Skeletal muscle cell (primary cell): ENCODE measurements at places on chromosomes 16 and 17.

GRCh38 chr16:55035029-55035428 is 104.4 kb downstream of the IRX5 start:
- no peak for DNase-seq

DNA sequence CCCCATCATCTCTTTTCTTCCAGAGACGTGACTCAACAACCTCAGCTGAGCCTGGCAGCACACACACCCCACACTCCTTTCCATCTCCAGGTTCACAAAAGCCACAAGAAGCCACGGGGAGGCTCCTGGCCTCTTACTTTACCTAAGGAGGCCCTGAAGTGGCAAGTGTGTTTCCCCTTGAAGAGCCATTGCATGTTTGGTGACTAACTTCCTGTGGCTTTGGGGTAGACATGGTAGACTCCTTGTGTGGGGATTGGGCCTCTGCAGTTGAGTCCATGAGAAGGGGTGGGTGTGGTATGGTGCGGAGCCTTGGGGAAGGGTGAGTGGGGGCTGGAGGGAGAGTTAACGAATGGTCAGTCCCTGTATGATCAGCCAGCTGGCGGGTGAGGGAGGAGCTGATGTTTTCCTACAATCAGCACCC is 24.2 kb downstream of the SAP30BP start:
- no peak for DNase-seq

DNA sequence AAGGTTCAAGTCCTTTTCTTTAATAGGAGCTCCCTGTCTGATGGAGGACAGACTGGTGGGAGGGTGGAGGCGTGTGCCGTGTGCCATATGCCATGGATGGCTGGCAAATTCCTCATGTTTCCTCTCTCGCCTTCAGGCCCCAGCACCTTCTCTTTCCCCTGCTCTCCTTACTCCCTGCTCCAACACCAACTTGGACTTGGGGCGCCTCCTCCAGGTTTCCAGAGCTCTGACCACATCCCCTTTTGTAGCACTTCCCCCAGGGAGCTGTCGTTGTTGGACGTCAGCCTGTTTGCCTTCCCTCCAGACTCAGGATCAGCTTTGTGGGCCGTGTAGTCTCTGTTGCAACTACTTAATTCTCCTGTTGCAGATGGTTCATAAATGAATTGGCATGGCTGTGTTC is 30.7 kb downstream of the TMC7 start:
- DNase-seq, result no peak

- DNase-seq, result no peak
Measured at GRCh38 chr17:51188271-51188833, 22.1 kb downstream of the NME2 start.

DNA sequence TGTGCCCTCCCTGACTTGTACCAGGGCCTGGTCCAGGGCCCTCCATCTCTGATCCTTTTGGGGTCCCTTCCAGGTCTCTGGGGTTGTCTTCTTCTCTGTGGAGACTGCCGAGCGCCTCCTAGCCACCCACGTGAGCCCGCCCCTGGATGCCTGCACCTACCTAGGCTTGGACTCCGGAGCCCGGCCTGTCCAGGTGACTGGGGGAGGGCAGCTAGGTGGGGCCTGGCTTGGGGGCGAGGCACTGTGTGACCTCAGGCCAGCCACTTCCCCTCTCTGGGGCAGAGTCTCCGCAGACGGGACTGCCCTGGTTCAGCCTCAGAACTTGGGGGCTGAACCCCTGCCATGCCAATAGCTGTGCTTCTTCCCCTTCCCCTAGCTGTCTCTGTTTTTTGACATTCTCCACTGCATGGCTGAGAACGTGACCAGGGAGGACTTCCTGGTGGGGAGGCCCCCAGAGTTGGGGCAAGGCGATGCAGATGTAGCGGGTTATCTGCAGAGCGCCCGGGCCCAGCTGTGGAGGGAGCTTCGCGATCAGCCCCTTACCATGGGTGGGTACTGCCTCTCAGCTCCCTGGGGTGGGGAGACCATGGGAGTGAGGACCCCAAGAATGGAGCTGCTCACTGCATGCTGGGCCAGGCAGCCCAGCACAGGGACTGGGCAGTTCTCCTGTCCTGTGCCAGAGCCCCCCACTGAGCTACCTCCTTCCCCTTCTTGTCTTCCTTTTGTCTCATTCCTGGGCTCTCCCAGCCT is 14.6 kb downstream of the FCSK start:
- DNase-seq, result no peak

DNA sequence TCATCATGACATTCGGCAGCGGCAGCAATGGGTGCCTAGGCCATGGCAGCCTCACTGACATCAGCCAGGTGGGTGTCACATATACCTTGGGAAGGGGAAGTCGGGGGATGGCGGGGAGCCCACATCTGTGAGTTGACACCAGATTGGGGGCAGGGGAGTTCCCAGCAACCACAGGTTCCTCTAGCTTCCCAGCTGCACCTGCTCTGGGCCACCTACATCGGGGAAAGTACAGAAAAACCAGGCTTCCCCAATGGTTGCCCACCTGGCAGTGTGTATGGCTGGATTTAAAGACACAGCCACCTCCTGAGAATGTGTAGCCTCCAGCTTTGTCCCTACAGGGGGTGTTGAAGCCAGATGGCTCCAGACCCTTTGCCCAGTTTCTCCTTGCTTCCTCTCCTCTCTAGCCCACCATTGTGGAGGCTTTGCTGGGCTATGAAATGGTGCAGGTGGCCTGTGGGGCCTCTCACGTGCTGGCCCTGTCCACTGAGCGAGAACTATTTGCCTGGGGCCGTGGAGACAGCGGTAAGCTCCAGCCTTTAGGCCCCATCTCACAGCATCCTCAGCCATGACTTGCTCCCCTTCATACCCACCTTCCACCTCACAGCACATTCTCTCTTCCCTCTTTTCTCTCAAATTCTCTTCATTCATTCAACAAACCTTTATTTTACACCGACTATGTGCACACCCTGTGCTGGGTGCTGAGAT is 5.0 kb upstream of the TRAF4 start:
- DNase-seq, result no peak

- no peak for DNase-seq
Measured at GRCh38 chr16:11295672-11296071, 14.5 kb upstream of the PRM1 start.

GRCh38 chr17:68981288-68981687 is 26.1 kb upstream of the ABCA8 start:
- peak; percentile 81 for DNase-seq

DNA sequence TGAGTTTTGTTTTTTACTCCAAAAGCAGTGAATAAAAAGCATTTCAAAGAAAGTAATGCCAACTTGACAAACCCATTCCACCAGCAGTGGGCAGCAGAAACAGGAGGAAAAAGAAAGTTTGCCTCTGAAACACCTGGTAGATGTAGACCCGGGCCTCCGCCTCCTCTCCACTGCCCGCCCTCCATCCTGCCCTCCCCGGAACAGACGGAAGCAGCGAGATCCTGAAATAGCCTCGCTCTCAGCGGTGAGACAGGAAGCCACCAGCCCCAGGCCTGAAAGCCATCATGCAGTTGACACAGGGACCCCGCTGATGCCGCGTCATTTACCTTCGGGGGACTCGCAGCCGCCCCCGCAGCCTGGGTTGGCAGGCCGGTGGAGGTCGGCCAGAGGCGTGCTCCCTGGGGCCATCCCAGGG is 67.8 kb downstream of the C16orf78 start:
- no peak for DNase-seq

DNA sequence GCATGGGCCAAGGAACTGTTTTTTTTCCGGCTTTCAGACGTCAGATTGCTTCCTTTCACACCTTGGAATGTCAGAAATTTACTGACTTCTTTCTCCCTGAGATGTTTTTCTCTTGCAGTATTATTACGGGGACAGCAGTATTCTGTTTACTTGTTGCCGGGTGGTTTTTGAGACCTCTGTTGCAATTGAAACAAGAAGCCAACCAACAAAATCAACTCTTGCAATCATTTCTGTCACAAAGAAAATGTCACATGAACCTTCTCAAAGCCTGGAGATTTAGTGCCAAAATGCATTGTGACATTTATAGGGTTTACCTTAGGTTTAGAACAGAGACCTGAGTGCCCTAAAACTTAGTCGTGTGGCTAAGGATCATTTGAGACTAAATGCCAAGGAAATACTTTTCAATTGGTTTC is 174.3 kb downstream of the MAP2K6 start:
- DNase-seq, result no peak

- DNase-seq, result no peak
Measured at GRCh38 chr17:29570521-29570920, 2.0 kb downstream of the TP53I13 start.

DNA sequence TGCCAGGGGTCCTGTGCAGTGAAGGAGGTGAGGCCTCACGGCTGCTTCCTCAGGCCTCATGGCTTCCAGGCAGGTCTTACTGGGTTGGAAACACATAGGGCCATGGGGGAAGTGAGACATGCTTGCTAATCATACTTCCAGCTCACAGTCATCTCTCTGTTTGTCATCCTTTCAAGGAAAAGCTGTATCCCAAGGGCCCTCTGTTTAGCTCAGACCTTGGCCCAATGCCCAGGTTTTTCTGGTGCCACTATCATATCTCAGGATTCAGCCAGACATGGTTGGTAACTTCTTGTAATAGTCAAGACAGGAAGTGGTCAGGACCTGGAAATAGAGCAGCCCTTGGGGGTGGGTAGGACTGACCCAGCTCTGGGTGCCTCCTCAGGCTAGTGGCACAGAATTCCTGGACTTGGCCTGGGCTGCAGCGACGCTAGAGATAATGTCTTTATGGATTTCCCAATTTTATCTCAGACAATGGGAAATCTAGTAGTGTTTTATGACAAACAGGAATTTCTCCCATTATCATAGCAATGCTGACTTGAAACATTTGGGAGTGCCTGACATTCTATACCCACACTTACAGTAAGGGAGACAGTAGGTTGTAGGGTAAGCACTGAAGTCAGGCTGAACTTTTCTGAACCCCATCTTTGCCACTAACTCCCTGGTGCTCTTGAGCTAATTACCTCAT is 13.5 kb upstream of the ITGB3 start:
- DNase-seq, result peak; percentile 96

- DNase-seq, result no peak
Measured at GRCh38 chr17:8166731-8167130, 4.0 kb upstream of the VAMP2 start.

GRCh38 chr16:66950971-66951790 is 9.9 kb upstream of the CES3 start:
- DNase-seq, result no peak

DNA sequence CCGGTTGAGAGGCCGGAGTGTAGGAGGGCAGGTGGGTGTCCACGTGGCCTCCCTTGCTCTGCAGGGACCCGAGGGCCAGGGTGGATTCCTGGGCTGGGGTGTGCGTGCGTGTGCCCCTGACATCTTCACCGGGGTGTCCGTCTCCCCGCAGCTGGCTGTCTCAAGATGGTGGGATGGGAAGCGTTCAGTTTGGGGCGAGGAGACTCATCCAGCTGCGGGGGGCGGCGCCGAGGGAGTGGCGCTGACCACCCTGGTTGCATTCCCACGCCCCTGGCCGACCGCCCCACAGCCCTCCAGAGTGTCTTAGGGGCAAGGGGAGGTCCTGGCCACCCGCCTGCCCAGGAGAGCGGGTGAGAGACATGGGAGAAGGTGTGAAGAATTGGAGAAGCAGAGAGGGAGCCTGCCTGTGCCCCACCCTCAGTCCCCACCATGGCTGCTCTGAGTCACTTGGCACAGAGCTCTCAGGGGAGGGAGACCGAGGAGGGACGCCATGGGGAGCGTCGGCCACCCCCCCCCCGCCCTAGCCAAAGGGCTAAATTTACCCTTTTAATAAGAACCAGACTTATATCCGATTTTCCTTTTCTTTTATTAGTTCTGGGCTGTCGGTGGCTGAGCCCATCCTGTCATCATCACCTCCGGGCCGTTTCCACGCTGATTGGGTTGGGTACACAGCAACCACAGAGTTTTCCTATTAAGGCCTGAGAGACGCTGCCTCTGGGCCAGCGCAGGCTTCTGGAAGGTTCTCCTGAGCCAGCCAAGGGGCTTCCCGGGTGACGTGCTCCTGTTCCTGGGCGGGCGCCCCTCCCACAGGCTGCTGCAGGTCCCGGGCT is 22.0 kb downstream of the BAHCC1 start:
- no peak for DNase-seq

DNA sequence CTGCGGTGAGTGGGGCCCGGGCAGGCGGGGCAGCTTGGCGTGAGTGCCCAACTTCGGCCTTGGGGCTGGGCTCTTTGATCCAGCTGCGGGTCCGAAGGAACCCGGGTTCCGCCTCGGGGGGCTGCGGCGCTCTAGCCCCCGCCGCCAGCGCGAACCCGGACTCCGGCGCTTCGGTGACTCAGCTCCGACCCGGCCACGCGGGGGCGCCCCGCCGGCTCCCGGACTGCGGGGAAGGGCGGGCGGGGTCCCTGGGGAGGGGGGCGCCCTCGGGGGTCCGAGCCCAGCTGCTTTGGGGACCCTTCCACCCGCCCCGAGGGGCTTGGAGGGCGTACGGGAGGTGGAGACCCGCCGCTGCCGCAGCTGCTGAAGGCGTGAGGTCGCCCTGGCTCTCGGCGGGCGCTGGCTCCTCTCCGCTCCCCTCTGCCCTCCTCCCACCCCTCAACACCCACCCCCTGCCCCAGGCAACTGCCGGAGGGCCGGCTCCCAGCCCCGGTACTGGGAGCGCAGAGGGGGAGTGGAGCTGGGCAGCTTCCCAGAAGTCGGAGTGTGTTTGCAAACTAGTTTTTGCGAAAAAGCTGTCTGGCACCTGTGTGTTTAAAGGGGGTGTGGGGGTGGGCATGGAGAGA is 516 bp downstream of the CPNE2 start:
- DNase-seq, result no peak

- no peak for DNase-seq
Measured at GRCh38 chr16:84869473-84869845, 49.7 kb downstream of the CRISPLD2 start.

- DNase-seq, result no peak
Measured at GRCh38 chr17:31560616-31561235, 169.3 kb downstream of the RAB11FIP4 start.

GRCh38 chr17:32604966-32605365 is 118.2 kb downstream of the CDK5R1 start:
- DNase-seq, result no peak

DNA sequence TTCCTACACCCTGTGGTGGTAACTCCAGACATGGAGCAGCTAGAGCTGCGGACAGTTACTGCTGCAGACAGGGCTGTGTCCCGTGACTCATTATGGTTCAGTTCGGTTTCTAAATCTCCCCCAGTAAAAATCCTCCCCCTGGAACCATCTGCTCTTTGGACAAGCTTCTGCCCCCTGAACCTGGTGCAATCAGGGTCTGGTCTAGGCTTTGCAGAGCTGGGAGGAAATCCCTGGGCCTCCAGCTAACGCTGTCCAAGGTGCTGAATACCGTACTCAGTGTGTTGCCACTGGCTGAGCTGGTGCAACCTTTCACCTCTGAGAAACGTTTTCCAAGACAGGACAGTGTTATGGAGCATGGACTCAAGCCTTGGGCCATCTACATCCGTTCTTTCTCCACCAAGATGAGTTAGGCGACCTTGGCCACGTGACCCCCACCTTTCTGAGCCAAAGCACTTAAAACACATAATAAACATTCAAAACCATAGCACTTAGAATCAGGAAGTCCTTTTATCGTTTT is 142.0 kb downstream of the CPPED1 start:
- DNase-seq, result no peak
